ENCODE measurements at places on chromosomes 11 and 22.

DNA sequence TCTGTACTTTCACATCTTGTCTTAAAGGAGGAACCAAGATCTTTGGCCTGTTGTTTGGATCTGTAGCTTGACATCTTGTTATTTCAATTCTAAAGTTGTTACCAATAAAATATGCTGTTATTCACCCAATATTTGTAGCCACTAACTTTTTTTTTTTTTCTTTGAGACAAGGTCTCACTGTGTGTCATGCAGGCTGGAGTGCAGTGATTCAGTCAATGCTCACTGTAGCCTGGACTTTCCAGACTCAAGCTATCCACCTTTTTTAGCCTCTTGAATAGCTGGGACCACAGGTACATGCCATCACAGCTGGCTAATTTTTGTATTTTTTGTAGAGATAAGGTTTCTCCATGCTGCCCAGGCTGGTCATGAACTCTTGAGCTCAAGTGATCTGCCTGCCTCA lies 769.4 kb downstream of the DLG2 start:
- DNase-seq = no peak

DNA sequence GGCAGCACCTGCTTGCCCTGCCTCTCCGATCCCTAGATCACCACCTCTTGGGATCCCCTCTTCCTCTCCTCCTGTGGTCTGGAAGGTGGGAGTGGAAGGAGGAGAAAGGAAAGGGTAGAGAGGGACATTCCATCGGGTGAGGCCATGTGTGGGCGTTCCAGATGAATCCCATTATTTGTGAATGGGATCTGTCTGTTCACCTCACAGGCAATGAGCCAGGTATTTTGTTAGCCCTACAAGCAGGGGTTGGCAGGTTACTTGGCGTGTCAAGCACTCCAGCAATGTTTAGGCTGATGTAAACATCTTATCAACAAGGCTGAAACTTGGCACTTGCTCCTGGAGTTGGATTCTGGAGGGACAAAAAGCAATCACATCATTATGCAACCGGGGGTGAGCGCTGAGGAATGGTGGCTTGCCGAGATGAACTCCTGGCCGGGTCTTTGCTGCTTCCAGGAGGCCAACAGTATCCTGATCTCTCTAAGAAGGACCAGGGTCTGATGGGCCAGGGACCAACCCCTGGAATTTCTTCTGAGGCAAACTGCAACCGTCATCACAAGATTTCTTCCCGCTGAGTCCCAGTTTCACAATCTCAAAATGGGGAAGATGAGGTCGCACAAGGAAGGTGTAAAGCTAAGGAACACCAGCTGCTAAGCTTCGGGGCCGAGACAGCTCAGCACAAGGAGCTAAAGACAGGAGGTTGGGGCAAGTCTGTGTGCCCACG lies 7.8 kb downstream of the ADAMTS8 start:
- no peak for DNase-seq

GRCh38 chr11:120667281-120667680 lies 155.7 kb downstream of the GRIK4 start:
- DNase-seq = no peak

DNA sequence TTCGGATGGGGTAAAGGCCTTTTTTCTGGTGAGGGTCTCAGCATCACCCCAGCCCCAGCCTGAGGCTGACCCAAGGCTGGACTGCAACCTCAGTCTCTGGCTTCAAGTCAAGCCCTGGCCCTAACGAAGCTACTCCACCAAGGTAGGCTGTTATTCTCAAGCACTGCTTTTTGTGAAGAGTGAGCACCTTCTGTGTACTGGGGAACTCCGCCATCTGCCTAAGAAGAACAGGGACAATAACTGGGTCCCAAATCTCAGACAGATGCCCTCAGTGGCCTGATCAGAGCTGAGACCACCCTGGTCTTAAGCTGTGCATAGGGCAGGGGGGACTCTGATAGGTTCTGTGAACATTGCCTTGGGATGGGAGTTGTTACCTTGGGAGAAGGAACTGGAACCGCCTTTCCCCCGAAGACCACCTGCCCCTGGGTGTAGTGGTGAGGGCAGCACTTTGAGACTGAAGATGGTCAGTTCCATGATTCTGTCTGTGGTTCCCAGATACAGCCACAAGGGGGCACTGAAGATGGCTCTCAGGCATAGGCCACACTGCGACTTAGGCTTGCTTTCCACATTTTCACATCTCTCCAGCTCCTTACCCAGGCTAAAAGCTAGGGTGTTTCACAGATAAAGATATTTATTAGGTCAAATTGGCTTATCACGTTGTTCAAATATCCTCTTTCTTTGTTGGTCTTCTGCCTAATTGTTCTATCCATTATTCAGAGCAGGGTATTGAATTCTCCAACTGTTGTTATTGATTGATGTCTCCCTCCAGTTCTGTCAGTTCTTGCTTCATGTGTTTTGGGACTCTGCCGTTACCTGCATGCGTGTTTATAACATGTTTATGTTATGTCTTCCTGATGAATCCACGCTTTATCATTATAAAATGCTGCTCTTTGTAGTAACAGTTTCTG lies 11.8 kb upstream of the UVRAG start:
- DNase-seq = peak; percentile 47

All from amygdala (tissue), 56 donors.